Activated CD4-positive, alpha-beta T cell treated with anti-CD3 and anti-CD28 coated beads, Interleukin-2, amount 50 U/mL, for 4 hours (primary cell): ENCODE measurements at places on chromosomes 3 and 15.

- DNase-seq, result no peak
Observed at GRCh38 chr3:48694610-48695392, 9.1 kb upstream of the NCKIPSD start.

GRCh38 chr3:10666621-10667020 lies 149.4 kb upstream of the SLC6A11 start:
- DNase-seq, result no peak

DNA sequence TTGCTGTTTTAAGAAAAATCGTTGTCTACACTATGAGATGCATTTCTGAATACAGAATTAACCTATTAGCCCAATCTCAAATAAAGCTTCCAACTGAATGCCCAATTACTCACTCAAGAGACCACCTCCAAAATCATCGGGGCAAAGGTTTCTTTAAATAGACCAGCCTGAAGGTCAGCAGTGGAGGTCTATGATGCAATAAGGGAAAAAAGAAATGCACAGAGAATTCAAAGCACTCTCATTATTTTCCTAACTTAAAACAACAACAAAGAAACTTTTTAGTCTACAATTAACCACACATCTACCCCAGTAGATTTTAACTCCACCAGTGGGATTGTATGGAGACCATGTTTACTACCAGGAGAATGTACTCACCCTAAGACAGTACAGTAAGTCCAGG lies 657.7 kb upstream of the CCDC54 start:
- DNase-seq, result no peak

DNA sequence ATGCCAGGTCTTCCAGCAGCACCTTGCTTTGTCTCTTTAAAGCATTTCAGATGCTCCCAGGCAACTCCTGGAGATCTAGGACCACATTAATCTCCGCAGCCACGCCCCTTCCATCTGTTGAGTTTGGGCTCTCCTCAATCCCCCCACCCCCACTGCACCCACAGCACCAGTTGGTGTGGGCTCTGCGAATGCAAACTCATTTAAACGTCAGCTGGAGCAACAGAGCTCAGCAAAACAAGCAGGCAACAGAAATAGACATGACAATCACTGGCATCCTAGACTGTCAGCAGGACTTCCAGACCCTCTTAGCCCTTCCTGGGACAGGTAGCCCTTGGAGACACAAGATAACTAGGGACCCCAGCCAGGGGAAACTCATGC lies 106.9 kb downstream of the LSM3 start:
- DNase-seq, result no peak

DNA sequence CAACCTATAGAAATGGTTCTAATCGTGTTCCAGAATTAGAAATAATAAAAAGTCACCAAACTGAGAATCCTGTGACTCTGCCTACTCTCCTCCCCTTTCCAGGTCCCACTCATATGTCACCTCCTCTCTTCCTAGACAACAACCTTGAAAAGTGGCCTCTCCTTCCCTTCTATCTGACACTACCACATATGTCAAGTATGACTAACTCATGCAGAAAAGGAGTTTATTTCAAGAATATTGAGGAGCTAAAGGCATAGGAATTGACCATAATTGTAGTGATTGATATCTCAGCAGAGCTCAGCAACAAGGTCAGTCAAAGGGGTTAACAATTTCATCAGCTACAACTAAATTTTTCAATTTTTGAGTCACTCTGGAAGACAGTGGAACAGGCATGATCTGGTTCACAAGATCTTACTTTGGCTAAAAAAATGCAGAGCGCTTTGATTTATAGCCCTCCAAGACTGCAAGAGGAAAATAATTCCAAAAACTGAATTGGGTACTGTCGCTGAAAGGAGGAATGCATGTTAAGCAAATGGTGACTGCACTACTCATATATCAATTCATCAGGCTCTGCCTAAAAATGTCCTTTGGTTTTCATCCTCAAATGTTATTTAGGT lies 160.6 kb upstream of the ARHGEF26 start:
- no peak for DNase-seq

DNA sequence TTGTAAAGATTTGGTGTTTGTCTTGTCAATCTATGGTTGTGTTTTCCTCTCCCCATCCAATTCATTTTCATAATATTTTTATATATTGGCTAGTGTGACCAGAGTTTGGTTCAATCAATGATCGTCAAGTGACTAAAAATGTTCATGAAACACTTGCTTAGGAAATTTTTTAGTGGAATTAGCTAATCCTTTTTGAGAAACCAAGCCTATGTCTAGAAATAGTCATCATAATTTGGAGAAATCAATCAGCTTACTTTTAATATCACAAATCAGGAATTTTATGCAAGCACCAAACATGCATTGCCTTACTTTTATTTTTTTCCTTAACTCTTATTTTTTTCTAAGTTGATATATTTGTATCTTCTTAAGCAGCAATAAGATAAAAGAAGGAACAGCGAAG lies 403.1 kb upstream of the TBL1XR1 start:
- no peak for DNase-seq

DNA sequence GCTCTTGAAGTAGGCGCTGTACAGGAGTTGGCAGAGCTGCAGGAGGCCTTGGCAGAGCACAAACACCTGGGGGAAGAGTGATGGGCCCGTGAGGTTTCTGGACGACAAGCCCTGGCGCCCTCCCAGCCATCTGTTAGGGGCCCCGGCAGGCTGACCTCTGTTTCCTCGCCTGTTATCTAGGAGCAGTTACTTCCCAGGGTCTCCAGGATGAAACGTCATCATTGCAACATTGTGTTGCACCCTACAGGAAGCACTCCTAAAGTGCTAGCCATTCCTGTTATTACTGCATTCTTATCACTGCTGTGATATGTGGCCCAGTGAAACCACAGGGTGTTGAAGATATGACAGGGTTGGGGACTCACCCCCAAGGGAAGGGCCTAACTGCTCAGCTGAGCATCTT lies 50.2 kb downstream of the SLCO2A1 start:
- no peak for DNase-seq

DNA sequence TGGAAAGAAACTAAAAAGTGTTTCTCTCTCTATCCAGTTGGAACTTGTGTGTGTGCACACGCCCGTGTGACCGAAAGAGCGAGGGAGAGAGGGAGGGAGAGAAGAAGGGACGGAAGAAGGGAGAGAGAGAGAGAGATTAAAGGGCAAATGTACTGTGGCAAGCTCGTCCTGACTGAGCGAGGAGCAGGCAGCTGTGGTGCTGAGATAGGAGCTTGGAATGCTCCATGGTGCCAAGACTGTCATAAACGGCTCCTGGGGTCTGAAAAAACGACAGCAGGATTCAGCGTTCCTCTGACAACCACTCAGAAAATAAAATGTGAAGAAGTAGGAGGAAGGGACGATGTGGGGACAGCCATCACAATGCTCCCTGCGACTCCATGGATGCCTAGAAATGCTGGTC lies 276.0 kb downstream of the SV2B start:
- DNase-seq, result no peak

DNA sequence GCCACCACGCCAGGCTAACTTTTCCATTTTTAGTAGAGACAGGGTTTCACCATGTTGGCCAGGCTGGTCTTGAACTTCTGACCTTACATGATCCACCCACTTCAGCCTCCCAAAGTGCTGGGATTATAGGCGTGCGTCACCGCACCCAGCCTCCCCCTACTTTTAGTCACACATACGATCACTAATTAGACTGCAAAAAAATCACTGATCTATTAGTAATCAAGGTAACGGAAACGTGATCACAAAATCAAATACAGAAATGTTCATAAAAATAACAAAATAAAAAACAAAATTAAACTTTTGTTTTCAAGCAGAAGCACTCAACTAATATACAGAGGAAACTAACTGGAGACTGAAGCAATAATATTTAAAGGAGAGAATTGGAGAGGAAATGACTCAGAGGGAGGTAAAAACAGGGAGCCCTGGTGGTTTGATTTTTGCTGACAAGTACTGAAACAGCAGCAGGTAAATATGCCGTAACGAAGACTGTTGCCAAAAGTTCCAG lies 4.6 kb downstream of the WDR53 start:
- peak; percentile 8 for DNase-seq

GRCh38 chr3:115623044-115623868 lies at the start of gene GAP43:
TSS of gene GAP43 (plus strand) at chr3:115623510. CDS start at chr3:115623690, 180 bp downstream.
- DNase-seq, result no peak

DNA sequence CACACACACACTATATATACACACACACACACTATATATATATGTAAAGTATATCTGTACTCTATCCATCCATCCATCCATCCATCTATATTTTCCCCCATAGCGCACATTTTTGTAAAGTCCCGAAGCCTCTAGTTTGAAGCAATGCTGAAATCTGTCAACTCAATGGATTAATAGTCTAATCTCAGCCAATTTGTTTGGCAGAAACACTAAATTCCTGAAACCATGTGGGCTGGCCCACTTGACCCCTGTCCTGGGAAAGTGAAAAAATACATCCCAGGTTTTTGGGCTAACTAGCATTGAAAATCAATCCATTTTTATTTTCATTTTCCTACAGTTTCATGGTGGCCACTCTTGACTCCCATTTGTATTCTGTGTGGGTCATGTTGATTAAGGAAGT lies 166.7 kb downstream of the SLCO3A1 start:
- DNase-seq, result no peak

GRCh38 chr3:127730666-127731295 lies 58.0 kb downstream of the ABTB1 start:
- DNase-seq, result no peak

- peak; percentile 59 for DNase-seq
Observed at GRCh38 chr3:128969993-128970739, 23.7 kb downstream of the CFAP92 start.

- peak; percentile 48 for DNase-seq
Observed at GRCh38 chr15:66603301-66604179, 37.7 kb upstream of the LCTL start.

GRCh38 chr3:13866041-13866965 lies 13.6 kb downstream of the WNT7A start:
- peak; percentile 50 for DNase-seq

DNA sequence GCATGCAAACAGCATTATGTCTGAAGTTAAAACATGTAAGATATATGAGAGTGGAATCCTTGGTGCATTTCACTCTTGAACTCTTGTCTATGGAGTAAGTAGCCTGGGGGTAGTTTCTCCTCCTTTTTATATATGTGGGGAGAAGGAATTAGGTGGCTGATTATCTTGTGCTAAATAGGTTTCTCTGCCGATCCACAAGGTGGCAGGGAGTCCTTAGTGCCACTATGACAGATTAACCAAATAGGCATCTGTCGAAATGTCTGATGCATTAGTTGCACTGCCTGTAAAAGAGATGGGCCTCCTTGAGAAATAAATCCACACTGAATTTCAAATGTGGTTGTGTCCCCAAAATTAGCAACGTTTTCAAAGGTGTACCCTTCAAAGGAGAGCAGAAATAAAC lies 170.1 kb downstream of the CNTN4 start:
- DNase-seq, result no peak

DNA sequence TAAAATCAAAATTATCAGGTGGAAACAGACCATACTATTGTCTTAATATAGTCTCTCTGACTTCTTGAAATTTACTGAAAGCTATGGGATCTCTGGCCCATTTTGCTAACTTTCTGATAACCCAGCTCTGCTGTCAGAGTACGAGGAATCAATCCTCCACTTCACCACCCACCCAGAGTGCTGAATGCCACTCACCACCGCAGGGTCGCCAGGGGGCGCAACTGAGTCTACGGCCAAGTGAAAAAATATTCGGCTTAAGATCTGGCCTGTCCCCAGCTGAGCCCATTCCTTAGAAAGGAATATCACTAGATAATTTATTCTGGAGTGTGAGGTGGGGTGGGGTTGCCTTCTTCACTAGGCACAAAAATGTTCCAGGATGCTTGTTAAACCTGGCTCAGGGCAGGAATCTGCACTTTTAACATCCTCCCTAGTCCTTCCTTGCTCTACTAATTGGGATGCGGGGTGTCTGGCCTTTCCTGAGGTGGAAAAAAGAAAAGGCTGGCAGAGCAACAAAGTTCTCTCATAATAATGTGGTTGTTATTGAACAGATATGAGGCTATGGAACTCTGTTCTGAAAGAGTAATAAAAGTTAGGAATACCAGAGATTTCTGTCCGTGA lies 520.6 kb downstream of the MFSD1 start:
- DNase-seq, result no peak

DNA sequence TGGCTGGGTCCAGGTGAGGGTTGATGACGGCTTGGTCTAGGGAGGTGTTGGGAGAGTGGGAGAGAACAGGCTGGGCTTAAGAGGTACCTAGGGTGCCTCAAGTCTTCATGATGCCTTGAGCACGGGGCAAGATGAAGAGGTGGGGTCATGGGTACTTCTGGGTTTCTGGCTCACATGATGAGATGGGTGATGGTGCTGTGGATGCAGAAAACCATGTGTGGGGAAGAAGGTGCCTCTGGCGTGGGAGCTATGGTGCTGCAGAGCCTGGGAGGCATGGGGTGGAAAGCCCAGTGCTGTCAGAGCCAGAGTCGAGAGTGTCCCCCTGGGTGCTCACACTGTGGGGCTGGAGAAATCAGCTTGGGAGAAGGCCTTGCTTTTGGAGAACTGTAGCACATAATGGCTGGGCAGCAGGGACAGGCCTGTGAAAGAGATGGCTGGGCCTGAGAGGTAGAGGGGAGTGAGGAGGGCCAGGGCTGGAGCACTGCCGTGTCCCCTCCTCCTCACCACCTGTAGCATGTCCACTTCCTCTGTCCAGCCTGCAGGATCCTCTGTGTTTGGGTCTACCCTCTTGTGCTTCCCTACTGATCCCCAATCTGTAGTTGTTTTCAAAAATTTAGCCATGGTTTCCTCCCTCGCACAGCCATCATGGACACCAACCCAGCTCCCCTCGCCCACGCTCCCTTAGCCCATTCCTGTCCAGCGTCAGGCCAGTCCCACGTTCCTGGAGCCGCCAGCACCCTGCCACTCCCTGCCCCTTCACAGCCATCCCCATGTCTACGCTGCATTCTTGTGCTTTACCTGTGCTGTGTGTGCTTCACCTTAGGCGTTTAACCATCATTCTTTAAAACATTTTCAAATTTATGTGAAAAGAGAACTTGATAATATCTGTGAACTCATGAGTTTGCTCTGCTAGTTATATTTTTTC lies 132.0 kb downstream of the EEFSEC start:
- no peak for DNase-seq

DNA sequence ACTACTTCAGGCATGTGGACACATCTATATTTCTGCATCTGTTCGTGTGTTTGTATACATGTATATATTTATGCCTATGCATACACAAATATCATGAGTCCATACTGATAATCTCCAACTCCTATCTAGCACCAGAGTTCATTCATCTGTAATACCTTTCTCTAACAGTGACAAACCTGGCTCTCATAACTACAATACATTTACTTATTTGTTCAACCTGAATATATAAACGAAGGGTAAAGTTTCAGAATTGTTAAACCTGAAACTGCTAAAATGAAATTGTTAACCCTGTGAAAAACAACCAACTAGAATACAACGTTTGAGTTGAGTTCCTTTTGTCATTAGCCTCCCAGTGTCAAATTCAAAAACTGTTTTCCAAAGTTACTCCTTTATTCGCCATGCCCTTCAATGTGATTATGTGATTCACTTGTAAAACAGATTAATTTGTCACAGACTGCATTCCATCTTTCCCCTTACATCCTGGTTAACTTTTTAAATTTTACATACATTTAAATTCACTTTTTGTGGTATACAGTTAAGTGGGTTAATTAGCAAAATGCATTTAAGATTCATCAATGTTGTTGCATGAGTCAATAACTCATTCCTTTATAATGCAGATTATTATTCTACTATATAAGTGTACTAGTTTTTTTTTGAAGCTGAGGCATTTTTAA lies 58.5 kb downstream of the PIK3R4 start:
- no peak for DNase-seq

- no peak for DNase-seq
Observed at GRCh38 chr3:122689587-122689986, 8.9 kb downstream of the PARP14 start.

GRCh38 chr3:73663495-73663894 lies 38.8 kb upstream of the PDZRN3 start:
- no peak for DNase-seq
